Activated CD4-positive, alpha-beta T cell treated with anti-CD3 and anti-CD28 coated beads for 4 hours (primary cell): ENCODE measurements at places on chromosomes 2 and 18.

- DNase-seq: no peak
Measured at GRCh38 chr2:160042054-160042453, 20.4 kb downstream of the PLA2R1 start.

DNA sequence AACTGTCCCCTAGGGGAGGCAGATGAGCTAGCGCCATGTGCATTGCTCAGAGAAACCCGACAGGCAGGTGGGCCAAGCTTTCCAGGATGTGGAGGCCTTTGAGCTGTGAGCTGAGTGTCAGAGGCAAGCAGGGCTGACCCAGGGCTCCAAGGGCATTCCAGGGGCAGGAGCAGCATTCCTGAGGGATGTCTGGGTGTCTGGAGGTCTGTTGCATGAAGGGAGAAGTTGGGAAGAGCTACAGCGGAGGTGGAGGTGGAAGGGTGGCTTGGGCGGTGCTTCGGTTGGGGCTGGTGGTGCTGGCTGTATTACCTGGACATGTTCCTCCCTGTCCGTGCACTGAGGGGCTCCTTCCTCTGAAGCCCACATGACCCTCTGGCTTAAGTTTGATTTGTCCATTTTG lies 102.8 kb downstream of the RNF144A start:
- DNase-seq: no peak

DNA sequence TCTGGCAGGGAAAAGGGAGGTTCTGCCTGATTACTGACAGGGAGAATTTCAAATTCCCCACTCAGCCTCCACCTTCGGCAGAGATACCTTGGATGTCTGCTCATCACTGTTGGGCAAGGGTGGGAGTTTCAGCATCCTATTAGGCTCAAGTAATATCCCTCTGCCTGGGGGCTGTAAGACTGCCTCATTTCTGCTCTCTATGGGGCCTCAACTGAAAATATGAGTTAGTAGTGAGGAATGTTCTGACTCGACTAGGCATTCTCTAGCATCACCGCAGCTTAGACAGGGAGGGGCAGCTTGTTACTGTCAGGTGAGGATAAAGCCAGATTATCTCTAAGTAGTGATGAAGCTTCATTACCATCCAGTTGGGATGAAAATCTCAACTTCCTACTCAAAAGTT lies 87.7 kb upstream of the LRP1B start:
- no peak for DNase-seq

- DNase-seq: no peak
Measured at GRCh38 chr2:137316075-137316474, 550.7 kb downstream of the THSD7B start.

- DNase-seq: peak; percentile 24
Measured at GRCh38 chr2:68839260-68839833, 31.9 kb downstream of the BMP10 start.

- DNase-seq: no peak
Measured at GRCh38 chr2:85307527-85307897, 20.3 kb downstream of the TGOLN2 start.

GRCh38 chr2:229947544-229947943 lies 25.2 kb downstream of the FBXO36 start:
- no peak for DNase-seq

DNA sequence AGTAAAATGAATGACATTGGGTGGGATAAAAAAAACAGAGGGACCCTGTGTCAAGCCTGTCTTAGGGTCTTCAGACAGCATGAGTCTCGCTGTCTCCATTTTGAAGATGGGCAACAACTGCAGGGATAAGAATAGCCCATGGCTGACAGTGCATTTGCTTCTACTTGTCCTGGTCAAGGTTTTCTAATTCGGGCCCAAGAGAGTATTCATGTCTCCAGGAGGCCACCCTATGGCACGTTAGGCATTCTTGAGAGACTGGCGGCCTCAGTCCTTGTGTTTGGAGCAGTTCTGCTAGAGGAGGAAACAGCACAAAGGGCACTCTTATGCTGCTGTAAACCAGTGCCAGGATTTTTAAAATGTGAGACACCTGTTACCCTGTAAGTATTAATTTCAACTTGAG lies 9.5 kb upstream of the MYL1 start:
- no peak for DNase-seq

DNA sequence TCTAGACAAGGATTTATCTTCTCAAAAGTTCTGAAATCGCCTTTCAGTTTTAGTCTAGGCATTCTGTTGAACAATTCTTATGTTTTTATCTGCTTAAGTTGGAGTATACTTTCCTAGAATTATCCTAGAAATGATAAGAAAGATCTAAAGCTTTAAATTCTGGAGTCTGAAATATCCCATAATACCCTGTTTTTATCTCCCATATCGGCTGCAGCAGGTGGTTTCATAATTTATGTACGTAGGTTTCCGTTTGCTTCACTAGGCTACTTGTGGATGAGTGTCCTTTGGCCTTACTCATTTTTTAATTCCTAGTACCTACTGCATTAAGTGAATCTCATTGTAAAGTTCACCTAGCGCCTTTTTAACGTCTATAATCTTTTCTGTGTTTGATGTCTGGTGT lies 58.5 kb upstream of the MGAT5 start:
- DNase-seq: no peak

- DNase-seq: no peak
Measured at GRCh38 chr2:210268281-210268680, 43.0 kb upstream of the ACADL start.

DNA sequence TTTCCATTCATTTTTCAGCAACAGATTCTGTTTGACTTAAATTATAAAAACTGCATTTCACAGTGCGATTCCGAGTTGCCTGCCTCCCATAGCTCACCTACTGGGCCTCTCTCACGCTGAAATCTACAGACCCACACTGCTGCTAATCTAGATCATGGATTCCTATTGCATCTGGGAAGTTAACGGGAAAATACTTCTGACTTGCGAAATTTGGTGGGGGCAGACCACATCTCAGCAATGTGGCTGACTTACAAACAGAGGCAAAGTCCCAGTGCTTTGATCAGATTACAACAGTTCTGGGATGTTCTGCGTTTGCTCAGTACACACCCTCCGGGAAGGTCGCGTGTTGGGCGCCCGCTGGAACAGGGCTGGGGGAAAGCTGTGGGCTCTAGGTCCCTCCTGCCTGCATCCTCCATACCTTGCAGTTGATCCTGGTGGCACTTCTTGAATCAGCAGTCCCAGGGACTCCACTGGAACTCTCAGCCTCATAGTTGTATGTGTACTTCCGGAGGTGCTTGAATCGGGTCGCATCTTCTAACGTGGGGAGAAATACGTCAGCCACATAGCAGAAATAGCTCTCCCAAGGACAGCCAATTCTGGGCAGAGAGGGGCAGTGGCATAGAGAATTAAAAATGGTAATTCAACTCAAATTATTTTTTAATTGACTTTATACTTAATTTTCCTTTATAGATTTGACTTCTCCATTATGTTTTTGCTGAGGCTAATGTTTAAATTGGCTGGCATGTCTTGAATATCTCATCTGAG lies 1.7 kb downstream of the APOB start:
- DNase-seq: no peak

GRCh38 chr2:10554961-10555809 lies 107.1 kb upstream of the ODC1 start:
- DNase-seq: no peak

DNA sequence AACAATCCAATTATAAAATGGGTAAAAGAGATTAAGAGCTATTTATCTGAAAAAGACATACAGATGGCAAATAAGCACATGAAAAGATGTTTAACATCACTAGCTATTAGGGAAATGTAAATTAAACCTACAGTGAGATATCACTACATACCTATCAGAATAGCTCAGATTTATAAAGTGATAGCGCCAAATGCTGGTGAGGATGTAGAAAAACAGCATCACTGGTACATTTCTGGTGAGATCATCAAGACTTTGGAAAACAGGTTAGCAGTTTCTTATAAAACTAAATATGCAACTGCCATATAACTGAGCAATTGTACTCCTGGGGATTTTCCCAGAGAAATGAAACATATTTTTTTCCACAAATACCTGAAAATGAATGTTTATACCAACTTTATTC lies 100.4 kb downstream of the ACOXL start:
- DNase-seq: no peak

- DNase-seq: no peak
Measured at GRCh38 chr18:52130624-52131301, 209.2 kb upstream of the DCC start.

DNA sequence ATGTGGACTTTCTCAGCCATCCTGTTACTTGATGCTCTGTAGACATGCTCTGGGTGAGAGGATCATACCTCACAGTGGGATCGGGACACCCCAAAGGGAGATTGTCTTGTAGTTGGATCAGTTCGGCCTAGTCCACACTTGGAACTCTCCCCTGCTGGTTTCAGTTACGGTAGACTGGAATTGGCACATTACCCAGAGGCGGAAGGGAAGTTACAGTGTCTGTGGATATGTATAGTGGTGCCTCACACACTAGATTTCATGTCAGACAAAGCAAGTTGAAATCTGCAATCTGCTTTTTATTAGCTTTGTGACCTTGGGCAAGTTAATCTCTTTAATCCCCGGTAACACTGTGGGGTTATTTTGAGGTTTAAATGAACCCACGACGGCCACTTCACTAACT lies 16.2 kb upstream of the CTAGE1 start:
- DNase-seq: no peak

DNA sequence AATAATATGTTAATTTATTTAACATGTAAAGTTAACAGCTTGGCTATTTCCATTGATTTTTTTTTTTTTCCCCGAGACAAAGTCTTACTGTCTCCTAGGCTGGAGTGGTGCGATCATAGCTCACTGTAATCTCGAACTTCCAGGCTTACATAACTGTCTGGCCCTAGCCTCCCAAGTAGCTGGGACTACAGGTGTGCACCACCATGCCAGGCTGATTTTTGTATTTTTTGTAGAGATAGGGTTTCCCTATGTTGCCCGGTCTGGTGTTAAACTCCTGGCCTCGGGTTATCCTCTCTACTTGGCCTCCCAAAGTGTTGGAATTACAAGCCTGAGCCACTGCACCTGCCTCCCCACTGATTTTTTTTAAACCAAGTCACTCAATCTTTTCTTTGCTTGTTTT lies 32.5 kb upstream of the KLHL14 start:
- DNase-seq: no peak

GRCh38 chr18:3256693-3257626 lies 5.0 kb upstream of the MYL12B start:
- no peak for DNase-seq
